ENCODE measurements at places on chromosomes 1 and 21.

DNA sequence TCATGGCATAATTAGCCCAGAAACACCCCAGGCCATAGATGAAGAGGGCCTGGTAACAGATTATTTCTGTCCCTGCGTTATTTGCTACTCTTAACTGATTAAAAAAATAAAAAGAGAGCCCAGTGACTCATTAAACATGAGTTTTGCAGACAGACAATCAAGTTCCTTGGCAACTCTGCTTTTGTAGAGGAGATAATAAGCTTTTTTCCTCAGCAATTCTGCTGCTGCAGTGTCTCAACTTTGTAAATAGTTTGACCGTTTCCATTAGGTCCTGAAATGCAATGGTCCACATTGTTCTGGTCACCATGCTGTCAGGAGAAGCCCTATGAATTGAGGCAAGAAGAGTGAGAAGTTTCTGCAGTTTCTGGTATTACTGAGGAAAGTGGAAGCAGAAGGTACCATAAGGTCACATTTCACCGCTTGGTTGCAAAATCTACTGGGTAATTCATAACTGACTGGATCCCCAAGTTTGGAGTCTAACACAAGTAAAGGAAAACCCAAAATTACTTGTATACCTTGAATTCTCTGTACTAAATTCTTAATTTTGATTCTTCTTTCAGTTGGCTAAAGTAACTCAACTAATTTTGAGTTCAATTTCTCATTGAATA, 139.5 kb downstream of the ZZZ3 start:
- no peak for DNase-seq

DNA sequence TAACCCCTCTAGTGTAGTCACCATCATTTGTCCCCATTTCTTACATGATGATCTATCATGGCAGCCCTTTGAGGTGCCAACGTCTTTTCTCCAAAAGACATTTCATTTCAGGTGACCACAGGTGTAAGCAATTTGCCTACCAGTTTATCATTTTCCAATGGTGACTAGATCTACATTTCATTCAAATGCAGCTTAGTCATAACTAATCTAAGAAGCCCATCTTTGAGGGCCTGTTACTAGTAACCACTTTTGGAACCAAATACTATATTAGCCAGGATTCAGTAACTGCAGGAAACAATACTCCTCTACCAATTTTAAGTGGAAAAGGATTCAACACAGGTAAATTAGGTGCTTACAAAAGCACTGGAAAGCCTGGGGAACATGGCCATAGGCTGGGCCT, 30.6 kb upstream of the TMEM54 start:
- no peak for DNase-seq

- no peak for DNase-seq
Measured at GRCh38 chr1:172180501-172181285, 239.8 kb upstream of the C1orf105 start.

GRCh38 chr1:102588536-102588935, 519.8 kb downstream of the COL11A1 start:
- DNase-seq: no peak

- no peak for DNase-seq
Measured at GRCh38 chr1:54403808-54404261, 2.4 kb downstream of the SSBP3 start.

DNA sequence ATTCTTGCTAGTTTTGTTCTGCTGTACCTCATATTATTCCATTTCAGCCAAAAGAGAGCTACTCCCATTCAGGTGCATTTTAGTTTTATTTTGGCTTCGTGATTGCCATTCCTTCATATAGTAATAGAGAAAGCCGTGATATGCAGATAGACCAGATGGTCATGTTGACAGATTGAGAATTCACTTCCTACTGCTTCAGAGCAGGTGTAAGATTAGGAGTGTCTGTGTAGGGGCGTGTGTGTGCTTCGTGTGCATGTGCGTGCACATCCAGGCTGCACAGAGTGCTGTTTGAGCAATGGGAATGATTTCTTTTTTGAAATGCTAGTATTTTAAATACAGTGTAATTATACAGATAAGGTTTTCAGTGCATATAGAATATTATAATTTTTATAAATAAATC, 10.3 kb downstream of the NFIA start:
- DNase-seq: no peak

DNA sequence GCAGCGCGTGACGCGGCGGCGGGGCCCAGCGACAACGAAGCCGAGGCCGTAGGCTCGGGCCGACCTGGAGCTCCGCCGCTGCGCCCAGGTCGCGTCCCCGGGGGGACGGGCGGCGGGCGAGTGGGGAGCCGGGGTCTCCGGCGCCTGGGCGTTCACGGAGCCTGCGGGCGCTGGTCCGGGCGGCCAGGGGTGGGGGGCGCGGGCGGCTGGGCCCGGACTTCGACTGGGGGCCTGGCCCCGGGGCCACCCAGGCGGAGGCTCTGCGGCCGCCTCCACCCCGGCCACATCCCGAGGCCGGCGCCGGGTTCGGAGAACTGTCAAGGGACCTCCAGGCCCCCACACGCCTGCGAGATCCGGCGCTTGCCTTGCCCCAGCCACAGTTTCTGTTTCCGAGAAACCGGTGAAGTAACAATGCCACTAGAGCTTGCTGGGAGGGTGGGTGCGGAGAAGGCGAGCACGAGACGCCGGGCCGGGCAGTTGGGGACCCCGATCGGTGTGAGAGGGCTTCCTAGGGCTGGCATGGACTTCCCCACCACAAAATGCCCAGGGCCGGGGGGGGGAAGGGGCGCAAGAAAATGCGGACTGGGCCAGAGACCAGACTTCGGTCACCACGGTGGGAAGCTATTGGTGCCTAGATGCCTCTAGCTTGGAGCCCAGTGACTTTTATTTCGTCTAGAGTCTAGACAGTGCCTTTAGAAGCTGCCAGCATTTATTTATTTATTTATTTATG, 501 bp downstream of the FBXO6 start:
- no peak for DNase-seq

- no peak for DNase-seq
Measured at GRCh38 chr1:8003438-8004112, 22.5 kb downstream of the ERRFI1 start.

- no peak for DNase-seq
Measured at GRCh38 chr1:174036798-174037197, 14.6 kb upstream of the RC3H1 start.

DNA sequence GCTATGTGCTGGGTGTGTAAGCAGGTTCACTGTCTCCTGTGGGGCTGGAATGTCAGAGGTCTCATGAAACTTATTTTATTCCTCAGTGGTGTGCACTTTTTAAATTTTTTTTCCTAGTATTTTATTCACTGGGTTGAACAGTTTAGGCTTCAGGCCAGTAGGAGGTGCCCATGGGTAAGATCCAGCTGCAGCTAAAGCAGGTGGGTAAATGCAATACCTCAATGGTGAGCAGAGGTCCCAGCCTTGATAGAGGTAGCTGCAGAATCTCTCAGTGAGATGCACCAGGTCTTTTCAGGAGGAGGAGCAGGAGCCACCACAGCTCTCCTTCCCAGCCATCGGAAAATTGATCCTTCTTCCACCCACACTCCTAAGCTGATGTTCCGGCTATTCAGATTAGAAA, 12.6 kb upstream of the OR6N2 start:
- no peak for DNase-seq

GRCh38 chr21:10521091-10521598, at the start of gene TPTE:
TSS of gene TPTE (plus strand) at chr21:10521583. CDS start at chr21:10538724, 17,141 bp downstream.
- DNase-seq: no peak

DNA sequence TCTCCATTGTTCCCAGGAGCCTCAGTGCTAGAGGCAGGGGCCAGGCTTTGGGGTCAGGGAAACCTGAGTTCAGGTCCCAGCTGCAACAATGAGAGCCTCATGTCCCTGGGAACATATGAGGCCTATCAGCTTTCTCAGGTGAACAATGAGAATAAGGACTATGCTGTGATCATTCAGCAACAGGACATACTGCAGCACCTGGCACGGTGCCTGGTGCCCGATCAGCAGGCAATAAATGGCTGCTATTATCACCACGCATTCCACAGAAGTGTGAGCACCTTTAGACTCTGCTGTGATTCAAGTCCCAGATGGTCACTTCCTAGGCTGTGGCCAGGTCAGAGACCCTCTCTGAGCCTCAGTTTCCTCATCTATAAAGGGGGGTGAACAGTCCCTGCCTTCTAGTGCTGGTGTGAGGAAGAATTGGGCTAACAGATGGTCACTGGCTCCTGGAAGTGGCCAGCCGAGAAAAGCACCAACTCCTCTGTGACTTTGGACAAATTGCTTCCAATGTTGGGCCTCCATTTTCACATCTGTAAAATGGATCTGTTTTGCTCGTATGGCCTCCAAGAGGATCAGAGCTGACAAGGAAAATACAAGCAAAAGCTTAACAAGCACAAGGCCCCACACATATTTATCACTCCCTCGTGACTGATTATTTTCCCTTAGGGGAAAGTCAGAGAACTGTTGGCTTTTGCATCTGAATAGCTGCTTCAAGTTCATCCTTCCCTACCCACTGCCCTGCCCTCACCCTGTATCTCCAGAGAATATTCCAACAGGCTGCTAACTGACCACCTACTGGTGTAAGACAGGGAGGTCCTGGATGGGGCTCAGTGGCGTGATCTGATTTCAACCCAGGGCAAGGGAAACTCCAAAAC, 1.1 kb downstream of the SLC5A9 start:
- no peak for DNase-seq

DNA sequence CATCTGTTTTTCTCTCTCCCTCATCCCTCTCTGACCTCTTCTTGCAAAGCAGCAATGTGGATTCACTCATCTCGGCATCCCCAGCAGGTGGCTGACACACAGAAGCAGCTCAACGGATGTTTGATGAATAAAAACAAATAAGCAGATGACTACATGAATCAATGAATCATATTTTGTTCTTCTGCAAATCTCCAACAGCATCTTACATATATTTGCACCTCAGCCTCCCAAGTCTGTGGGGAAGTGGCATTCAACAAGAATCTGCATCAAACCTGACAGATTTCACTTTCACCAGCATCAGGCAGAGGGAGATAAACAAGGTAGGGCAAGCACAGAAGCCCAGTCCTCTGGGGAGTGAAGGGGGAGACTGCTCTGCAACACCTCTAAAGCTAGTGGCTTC, 34.0 kb downstream of the CAPN8 start:
- no peak for DNase-seq

DNA sequence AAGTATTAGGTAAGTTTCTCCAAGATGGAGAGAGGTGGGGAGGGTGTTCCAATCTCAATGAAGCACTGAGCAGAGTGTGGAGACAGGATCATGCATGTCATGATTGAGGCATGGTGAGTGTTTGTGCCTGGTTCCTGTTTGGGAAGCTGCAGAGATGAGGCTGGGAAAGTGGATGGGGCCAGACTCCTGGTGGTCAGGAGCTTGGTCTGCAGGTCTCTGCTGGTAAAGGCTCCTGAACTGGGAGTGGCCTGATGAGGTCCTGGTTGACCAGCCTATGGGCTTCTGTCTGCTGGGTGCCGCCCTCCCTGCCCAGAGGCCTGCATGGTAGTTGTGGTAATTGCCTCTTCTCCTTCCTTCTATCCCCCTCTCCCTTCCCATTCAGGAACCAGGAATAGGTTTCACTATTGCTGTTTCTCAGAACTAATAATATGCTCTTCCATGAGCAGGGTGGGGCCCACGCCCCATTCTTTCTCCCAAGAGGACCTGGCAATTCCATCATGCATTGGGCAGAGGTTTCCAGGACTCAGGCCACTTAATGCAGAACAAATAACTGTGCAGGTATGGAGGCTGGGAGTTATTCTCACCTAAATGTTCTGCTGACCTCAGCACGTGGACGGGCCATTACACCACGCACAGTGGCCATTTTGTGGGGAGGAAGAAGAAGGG, 24.5 kb downstream of the PROK1 start:
- no peak for DNase-seq

GRCh38 chr1:31013187-31013864, 52.2 kb downstream of the PUM1 start:
- DNase-seq: no peak

DNA sequence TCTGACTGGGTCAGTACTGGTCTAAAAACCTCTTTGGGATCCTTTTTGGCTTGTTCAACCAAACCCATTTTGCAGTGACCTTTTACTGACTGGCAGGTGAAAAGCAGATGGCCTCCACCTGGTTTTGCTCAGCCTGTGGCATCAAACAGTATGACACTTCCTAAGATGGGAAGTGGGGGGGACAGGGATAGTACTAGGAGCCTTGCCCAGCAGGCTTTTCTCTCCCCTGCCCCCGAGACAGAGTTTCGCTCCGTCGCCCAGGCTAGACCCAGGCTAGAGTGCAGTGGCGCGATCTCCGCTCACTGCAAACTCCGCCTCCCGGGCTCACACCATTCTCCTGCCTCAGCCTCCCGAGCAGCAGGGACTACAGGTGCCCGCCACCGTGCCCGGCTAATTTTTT, 18.3 kb downstream of the INTS3 start:
- DNase-seq: no peak

- DNase-seq: no peak
Measured at GRCh38 chr1:231040800-231041718, 1.0 kb upstream of the FAM89A start.

GRCh38 chr1:66624412-66625060, 90.6 kb downstream of the SGIP1 start:
- DNase-seq: no peak

DNA sequence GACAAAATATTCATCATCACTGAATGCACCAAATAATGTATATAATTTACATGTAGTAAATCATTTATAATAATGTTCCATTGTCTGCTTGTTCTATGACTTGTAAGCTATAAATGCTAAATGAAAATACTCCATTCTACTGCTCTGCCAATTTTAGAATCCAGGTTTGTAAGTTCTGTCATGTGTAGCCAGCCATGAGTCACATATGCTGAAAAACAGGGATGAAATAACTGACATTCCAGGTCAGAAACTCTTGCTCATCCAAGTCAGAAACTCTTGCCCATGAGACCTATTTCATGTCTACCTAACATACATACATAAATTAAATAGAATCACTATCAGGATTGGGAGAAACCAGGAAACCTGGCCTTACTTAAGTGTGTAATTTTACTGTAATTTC, 95.6 kb downstream of the ASH1L start:
- DNase-seq: no peak

GRCh38 chr1:44594871-44595735, 79.2 kb downstream of the TMEM53 start:
- DNase-seq: no peak

DNA sequence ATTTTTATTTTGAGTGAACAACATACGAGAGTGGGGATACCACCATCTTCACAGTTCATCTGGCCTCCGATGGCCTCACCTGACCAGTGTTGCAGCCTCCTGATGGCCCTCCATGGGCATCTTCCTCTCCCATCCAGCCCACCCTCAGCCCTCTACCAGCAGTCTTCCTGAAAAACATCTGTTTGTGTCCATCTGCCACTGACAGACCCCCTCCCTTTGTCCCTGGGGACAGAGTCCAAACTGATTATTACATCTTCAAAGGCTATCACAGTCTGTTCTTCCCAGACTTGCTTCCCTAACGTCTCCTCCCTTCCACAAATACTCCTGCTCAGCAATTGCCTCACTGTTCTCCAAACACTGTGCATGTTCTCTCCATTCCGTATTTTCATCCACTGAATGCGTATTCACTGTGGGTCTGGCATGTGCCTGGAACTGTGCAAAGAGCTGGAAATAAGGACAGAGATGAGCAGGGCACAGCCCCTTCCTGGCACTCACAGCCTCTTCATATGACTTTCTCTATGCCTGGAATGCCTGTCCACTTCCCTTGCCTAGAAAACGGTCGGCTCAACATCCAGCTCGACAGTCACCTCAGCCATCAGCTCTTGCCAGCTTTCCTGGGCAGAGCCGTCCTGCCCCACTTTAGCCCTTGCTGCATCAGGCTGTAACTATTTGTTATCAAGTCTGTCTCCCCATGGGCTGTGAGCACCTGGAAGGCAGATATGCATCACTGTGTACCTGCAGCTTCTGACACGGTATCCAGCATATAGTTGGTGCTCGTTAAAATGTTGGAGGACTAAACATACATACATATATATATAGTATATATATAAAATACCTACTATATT, 8.3 kb upstream of the ATF3 start:
- DNase-seq: no peak

GRCh38 chr1:225846331-225847310, 35.6 kb downstream of the TMEM63A start:
- no peak for DNase-seq

All from forelimb muscle (tissue), 1 donor.